ENCODE measurements at places on chromosomes 5 and 9.

GRCh38 chr9:109499631-109500410, 1.7 kb upstream of the PTPN3 start:
- no peak for DNase-seq

DNA sequence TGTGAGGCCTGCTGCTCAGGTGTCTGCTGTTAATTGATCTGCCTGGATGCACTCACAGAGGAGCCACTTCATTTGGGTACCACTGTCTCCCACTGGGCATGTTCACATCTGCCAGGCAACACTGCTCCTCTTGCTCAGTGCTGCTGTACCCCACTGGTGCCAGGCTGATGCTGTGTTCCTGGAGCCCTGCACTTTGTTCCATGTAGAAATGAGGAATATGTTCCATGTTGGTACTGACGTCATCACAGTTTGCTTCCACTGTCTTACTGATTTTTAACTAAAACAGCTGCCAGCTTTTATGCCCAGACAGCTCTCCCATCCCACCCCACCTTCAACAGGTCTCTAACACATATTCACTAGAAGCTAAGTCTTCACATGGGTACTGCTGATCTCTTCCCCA, 355.7 kb downstream of the LRRC70 start:
- no peak for DNase-seq

DNA sequence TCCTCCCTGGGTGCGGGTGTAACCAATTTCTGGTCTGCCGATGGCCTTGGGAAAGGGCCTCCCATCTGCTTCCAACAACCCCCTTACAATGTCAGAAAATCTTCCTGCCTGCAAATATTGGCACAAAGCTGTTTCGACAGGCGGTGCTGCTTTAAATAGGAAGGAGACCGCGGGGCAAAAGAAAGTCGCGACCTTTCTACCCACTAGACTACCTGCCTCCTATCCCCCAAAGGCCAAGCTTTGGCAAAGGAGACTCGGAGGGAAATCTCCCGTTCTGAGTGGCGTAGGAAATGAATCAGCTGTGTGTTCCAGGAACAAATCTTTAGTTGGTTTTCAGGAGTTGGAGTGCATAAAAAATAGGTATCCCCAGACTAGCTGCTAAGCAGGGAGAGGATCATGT, 36.8 kb upstream of the NFIB start:
- no peak for DNase-seq

DNA sequence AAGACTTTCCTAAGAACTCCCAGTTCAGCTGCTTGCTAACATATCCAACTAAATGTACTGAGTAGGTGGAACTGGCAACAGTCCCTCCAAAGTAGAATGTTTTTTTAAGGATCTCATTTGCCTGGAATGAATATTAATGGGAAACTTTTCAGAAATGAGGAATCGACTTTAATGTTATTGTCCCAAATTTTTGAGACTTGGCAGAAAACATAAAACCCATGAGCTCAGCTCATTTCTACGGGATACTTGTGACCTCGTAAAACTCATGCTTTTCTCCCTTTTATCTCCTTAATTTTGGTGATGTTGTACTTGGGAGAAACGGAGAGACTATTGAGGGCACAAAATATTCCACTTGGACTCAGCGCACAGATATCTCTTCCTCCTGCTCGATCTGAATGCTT, 296.8 kb downstream of the EBF1 start:
- DNase-seq: no peak

DNA sequence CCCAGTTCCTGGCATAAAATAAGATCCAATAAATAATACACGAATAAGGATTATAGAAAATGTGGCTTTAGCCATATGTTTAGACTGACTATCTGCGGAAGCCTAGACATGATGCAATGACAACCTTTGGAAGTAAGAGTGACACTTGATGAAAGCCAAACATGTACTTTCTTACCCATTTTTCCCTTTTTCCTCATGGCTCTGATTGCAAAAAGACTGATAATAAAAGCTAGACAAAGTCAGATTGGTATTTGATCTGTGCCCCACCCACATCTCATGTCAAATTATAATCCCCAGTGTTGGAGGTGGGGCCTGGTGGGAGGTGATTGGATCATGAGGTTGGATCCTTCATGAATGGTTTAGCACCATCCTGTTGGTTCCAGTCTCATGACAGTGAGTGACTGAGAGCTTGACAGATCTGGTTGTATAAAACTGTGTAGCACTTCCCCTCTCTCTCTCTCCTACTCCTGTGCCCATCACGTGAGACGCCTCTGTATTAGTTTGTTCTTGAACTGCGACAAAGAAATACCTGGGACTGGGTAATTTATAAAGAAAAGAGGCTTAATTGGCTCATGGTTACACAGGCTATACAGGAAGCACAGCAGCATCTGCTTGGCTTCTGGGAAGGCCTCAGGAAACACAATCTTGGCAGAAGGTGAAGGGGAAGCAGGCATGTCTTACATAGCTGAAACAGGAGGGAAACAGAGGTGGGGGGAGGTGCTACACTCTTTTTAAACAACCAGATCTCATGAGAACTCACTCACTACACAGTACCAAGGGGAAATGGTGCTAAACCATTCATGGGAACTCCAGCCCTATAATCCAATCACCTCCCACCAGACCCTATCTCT, 243.4 kb upstream of the PIK3R1 start:
- DNase-seq: no peak

DNA sequence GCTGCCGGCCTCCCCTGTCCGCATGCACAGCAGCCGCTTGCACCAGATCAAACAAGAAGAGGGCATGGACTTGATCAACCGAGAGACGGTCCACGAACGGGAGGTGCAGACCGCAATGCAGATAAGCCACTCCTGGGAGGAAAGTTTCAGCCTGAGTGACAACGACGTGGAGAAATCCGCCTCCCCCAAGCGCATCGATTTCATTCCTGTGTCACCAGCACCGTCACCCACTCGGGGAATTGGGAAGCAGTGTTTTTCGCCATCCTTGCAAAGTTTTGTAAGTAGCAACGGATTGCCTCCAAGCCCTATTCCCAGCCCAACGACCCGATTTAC, 75.3 kb downstream of the PIP5K1B start:
- no peak for DNase-seq

- DNase-seq: no peak
Measured at GRCh38 chr9:136353757-136354488, 9.6 kb downstream of the DNLZ start.

- no peak for DNase-seq
Measured at GRCh38 chr5:146342519-146342881, 3.9 kb downstream of the POU4F3 start.

DNA sequence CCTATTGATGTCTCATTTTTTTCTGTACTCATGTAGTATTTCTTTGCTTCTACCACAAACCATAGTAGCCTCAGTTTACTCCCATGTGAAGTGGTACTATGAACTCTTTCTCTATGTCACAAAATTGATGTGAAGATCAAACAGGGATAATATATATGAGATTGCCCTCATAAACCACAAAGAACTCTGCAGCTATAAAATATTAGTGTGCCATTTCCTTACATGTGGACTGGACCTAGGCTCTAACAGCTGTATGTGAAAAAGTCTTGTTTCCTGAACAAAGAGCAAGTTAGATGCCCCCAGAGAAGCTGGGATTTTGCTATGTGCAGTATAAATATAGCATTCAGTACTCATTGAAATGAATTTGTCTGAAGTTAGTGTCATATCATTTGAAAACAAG, 412.6 kb upstream of the ADAMTSL1 start:
- DNase-seq: no peak

DNA sequence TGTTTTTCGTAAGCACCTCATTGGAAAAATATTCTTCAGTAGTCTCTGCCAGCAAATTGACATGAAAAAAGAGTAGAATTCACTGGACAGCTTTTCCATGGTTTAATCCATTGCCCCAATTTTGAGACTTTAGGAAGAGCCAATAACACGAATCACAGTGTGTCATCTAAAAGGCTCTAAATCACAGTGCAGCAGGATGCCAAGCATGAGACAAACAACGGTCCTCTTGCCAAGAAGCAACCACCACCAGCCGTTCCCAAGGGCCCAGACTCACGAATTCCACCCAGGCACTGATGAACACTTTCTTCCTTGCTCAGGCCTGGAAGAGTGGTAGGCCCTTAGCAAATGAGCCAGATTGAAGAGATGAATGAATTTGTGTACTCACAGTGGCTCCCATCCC, 18.3 kb upstream of the IRX4 start:
- DNase-seq: no peak

GRCh38 chr5:154342963-154343362, 102.8 kb upstream of the SAP30L start:
- DNase-seq: no peak

- no peak for DNase-seq
Measured at GRCh38 chr9:98306384-98307145, 51.1 kb upstream of the TBC1D2 start.

GRCh38 chr5:150659360-150660107, 1.5 kb upstream of the MYOZ3 start:
- DNase-seq: no peak

GRCh38 chr9:5896863-5897262, 6.2 kb downstream of the MLANA start:
- no peak for DNase-seq

DNA sequence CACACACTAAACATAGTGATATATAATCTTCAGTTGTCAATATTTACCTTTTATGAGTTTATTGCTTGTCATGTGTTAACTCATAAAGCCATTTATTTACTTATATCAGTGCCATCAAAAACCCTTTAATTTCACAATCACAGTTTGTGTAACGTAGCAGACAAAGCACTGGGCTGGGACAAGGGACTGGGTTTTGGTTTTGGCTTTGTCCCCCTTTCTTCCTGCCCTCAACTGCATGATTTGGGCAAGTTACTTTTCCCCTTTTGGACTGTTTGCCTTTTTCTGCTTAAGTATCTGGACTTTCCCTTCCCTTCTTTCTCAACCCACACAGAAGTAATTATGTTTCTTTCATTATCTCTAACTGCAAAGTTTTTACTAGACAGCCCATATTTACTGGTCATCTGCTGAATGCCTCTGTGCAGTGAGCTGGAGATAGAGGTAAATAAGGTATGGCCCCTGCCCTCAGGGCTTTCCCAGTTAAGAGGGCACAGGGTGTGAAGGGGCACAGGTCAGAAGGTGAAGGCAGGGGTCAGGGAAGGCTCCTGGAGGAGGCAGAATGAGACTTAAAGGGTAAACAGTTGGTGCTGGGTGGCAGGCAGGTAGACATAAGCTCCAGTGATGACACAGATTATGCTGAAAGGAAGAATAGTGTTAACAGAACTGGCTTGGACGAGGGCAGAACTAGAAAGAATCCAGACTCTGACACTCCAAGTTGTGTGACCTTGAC, 14.8 kb upstream of the NR3C1 start:
- no peak for DNase-seq

DNA sequence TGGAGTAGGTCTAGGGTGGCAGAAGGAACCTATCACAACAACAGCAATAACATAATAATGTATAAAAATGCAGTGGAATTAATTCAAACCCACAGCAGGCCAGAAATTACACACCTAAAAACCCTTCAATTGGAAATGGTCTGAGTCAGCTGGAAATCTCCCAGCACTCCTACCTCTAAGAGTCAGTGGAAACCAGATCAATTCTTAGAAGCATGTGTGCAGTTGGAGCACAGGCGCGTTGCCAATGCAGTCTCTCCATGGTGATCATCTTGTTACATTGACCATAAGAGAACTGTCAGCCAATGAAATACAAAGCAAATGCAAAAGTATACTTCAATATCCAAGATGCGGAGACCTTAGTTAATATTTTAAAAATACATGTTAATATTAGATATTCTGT, 15.1 kb upstream of the CSNK1G3 start:
- no peak for DNase-seq

- DNase-seq: no peak
Measured at GRCh38 chr5:161851691-161852299, 3.9 kb downstream of the GABRA1 start.

- DNase-seq: no peak
Measured at GRCh38 chr9:93154293-93154903, 20.3 kb upstream of the NINJ1 start.

All from activated CD8-positive, alpha-beta memory T cell treated with anti-CD3 and anti-CD28 coated beads for 1 hour (primary cell).